Suprapubic skin (tissue), 4 donors: ENCODE measurements at places on chromosomes 12 and 14.

DNA sequence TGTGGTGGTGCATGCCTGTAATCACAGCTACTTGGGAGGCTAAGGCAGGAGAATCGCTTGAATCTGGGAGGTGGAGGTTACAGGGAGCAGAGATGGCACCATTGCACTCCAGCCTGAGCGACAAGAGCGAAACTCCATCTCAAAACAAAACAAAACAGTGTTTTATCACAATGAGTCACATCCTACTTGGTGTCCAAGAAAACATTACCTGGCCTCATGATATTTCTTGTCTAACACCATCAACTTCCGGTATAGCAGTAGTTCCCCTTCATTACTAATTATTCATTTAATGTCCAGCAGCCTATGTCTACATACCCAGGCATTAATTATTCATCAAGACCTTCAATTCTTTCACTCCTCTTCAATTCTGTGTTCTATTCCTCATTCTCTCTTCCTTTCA is 115.5 kb downstream of the CCDC59 start:
- DNase-seq: no peak

GRCh38 chr12:20711846-20712245 is 16.7 kb downstream of the SLCO1C1 start:
- DNase-seq: no peak

- no peak for DNase-seq
Observed at GRCh38 chr12:82529101-82529500, 157.6 kb upstream of the TMTC2 start.

- DNase-seq: no peak
Observed at GRCh38 chr12:62351326-62351725, 91.1 kb downstream of the USP15 start.

DNA sequence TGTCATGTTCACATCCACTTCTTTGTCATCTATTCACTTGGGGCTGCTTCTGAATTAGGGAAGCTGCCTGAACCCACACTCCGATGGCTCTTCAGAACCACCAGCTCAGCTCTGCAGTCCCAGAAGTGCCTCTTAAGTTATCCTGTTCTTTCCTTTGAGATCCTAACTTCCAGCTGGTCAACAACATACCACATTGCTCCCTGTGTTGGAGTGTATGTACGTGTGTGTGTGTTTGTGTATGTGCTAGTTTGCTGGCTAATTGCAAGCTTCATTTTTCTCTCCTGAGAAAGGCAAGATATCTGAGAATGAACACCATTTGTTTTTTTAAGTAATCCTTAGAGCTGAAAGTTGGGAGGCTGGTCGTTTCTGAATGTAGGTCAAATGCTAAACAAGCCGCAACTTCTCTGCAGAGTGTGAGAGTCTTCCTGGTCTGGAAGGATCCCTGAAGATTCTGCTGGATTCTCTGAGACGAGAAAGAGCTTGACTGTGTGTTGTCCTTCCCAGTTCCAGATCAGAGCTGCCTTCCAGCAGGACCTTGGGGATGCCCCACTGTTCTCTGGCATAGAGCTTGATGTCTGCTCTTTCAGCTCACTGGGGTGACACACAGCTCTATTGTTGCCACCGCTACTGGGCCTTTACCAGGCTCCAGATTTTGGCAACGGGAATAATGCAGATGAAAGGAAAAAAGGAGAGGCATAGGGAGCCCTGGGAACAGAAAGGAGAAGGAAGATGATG is 839 bp downstream of the GSG1 start:
- no peak for DNase-seq

DNA sequence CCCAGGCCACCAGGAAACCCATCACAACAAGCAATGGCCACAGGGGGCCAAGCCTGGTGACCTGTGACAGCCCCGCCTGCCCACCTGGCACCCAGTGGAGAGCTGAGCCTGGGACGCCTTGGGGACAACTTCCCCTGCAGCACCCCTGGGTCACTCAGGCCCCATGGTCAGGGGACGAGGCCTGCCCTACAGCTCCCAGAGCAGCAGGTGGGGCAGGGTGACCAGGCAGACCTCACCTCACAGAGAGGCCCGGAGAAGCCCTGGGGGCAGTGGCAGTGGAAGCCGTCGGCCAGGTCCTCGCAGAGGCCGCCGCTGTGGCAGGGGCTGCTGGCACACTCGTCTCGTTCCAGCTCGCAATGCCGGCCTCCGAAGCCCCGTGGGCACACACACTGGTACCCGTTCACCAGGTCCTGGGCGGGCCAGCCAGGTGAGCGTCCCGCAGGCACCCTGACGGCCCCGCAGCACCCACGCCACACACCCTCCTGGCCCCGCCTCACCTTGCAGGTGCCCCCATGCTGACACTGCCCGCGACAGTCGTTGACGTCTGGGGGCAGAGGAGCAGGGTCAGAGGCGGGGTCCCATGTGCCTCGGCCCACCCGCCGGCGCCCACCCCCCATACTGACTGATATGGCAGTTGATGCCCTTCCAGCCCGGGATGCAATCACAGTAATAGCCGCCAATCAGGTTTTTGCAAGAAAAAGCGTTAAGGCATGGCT is 18.1 kb downstream of the JAG2 start:
- DNase-seq: no peak
